DMS79 (cell line): ENCODE measurements at places on chromosomes 1 and 21.

DNA sequence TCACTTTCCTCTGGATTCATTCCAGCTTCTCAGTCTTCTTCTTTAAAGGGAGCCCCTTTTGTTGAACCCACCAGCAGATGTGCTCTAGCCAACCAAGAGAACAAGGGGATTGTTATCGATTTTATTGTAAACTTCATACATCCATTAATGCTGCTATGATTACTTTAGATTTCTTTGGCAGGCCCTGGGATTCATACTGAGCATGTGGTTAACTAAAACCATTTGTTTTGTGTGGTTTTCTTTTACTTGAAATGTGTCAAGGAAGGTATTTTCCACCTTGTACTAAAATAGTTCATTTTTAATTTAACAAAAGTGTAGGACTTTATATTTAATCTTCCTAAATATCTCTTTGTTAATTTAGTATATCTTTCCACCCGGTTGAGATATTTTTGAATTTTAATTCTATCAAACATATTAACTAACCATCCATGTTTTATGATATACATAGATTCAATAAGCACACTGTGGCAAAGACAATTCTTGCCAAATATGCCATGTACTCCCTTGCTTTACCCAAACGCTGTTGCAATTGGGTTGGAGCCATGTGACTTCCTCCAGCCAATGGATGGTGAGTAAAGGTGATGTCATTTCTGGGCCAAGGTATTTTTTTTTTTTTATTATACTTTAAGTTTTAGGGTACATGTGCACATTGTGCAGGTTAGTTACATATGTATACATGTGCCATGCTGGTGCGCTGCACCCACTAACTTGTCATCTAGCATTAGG is 74.2 kb upstream of the LRRC8D start:
- DNase-seq = no peak

- peak; percentile 62 for DNase-seq
Observed at GRCh38 chr1:232630047-232630893, at the start of gene SIPA1L2. SIPA1L2 (minus strand) TSS chr1:232630133; CDS start chr1:232515339, 114,794 bp downstream.

GRCh38 chr1:87336623-87337067 is 8.0 kb downstream of the LMO4 start:
- no peak for DNase-seq

DNA sequence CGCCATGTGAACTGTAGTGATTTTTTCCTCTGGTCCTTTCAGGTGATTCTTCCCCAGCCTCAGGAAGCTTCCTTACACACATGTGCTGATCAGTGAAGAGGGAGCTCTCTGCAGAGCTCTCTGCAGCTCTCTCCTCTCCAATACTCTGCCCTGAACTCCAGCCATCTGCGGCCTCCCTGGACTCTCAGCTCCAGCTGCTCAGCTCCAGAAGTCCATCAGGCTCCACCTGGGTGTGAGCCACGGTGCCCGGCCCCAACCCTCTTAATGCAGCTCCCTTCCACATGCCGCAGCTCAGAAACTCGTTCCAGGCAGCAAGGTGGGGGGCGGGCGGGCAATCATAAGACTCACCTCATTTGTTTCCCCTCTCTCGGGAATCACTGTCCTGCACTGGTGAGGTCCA is 30.9 kb upstream of the RPL11 start:
- no peak for DNase-seq

DNA sequence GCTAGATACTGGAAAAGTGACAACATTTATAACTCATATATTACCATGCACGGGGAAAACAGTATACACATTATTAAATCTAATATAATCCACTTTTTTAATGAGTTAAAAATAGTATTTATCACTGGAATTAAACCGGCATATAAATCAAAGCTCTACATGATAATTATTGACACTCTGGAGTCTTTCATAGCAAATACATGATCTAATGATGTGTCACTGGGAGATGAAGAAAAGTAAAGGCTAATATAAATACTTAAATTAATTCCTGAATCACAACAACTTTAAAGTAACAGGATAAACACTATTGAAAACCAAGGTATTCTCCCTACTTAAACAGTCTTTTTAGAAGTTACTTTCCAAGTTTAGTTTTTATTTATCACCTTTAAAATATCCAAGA is 52.4 kb upstream of the ASPM start:
- DNase-seq = no peak

DNA sequence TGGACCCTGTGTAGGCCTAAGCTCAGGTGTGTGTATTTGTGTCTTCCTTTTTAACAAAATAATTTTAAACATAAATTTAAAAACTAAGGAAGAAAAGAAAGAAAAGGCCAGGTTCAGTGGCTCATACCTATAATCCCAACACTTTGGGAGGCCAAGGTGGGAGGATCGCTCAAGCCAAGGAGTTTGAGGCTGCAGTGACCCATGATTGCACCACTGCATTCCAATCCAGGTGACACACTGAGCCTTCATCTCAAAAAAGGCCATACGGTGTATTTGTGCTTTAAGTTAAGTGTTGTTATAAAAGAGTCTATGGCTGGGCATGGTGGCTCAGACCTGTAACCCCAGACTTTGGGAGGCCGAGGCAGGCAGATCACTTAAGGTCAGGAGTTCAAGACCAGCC is 8.3 kb downstream of the RAB3B start:
- no peak for DNase-seq

DNA sequence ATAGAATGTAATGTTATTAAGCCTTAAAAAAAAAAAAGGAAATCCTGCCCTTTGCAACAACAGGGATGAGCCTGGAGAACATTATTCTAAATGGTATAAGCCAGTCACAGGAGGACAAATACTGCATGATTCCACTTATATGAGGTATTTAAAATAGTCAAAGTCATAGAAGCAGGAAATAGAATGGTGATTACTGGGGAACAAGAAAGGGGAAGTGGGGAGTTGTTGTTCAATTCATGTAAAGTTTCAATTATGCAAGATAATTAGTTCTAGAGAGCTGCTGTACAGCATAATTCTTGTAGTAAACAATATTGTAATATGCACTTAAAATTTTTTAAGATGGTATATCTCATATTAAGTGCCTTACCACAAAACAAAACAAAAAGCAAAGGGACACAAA is 13.2 kb downstream of the FCER1A start:
- no peak for DNase-seq

- DNase-seq = no peak
Observed at GRCh38 chr1:38241594-38242334, 195.2 kb upstream of the POU3F1 start.

GRCh38 chr1:3482378-3482849 is 27.9 kb downstream of the ARHGEF16 start:
- DNase-seq = no peak

DNA sequence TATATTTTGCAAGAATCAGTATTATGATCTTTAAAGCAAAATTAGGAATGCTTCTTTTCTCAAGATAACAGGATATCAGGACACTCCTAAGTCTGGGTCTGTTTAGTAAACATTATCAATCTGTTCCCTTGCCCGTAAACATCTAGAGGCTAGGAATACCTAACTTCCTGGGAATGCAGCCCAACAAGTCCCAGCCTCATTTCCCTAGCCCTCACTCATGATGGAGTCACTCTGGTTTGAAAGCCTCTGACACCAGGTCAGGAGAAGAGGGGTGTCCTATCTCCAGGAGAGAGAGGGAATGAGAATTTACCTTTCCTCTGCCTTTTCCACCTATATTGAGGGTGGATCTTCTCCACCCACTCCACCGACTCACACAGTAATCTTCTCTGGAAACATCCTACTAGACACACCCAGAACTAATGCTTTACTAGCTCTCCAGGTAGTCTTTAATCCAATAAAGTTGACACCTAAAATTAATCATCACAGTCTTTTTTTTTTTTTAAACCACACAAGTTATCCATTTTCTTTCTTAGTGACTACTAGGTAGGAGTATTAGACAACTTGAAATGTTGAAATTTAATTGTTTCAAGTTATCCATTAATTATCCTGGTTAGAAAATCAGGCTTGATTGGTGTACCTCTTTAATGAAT is 659.3 kb downstream of the USP25 start:
- no peak for DNase-seq

DNA sequence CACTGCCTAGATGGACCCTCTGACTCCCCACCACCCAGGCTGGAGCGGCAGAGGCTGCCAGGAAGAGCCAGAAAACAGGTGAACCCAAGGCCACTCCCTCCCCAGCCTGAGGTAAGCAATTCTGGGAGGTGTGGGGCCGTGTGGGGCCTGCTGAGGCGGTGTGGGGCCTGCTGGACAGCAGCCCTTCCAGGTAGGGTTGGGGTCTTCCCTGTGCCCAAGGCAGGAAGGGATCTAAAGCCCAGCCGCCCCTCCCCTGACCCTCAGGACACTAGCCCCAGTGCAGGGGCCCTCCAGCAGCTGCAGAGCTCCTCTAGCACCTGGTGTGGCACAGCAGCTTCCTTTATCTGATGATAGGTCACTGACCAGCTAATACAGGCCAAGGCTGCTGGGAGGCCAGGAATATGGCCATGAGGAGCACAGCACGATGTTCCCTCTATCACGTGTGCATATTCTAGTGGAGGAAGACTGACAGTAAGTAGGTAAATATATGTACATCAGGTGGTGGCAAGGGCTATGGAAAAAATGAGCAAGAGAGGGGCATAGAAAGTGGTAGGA is 86.9 kb downstream of the IER5 start:
- DNase-seq = no peak

DNA sequence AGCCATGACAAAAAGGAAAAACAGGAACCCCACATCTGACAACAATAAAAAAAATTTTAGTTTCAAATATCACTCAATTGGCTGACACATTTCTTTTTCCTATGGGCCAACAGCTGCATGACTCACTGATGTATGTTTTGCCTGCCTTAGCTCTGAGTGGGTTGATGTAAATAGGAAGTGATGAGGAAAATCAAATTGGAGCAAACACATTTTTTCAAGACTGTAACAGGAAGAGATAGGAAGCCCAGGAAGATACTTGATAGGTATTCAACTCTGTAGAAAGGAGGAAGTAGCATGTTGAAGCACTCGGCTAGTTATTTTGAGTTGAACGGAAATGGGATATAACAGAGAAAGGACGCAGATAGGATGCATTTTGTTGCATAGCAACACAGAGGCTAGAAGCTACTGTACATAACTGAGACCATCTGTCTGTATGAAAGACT is 168.0 kb upstream of the NR5A2 start:
- no peak for DNase-seq

GRCh38 chr1:35947547-35947946 is 16.6 kb downstream of the AGO3 start:
- no peak for DNase-seq

DNA sequence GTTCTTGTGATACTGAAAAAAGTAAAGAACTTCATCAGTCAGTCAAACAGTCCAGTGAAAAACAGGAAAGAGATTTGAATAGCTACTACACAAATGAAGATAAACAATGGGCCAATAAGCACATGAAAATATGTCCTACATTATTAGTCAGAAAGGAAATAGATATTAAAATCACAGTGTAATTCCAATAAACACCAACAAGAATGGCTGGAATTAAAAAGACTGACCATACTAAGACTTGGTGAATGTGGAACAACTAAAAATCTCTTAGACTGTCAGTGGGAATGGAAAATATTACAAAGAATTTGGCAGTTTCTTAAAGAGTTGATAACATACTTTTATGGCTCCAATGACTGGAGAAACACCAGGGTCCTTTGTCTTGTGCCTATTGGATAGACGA is 241.8 kb upstream of the USP24 start:
- DNase-seq = no peak

DNA sequence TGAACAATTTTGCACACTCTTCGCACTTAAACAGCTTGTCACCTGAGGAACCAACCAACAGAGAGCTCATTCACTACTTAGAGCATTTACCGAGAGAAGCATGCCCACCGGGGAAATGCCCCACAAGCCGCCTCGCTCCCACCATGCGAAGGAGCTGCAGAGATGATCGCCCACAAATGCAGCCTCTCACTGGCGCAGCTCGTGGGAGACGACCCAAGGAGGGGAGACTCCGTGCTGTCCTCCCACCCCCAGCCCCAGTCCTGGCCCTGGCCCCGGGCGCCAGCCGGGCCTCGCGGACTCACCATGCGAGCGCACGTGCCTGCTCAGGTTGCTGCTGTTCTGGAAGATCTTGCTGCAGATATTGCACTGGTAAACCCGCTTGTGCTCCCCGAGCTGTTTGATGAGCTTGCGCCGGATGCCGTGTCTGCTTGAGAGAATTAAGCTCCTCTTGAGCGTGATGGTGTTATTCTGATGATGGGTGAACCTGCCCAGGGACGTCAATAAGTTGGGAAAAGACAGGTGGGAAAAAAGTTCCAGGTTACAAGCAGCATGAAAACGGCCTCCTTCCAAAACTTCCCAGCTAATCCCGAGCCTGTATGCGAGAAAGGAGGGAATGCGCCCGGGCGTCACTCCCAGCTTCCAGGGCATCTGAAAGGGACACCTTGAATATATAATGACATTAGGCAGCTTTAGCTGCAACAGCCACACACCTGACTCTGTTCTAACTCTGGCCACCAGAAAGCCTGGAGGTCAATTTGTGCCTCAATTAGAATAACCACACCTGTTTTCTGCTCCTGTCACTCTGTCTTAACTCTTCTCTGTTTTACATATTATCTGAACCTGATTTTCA is 42.8 kb downstream of the PRDM15 start:
- no peak for DNase-seq

DNA sequence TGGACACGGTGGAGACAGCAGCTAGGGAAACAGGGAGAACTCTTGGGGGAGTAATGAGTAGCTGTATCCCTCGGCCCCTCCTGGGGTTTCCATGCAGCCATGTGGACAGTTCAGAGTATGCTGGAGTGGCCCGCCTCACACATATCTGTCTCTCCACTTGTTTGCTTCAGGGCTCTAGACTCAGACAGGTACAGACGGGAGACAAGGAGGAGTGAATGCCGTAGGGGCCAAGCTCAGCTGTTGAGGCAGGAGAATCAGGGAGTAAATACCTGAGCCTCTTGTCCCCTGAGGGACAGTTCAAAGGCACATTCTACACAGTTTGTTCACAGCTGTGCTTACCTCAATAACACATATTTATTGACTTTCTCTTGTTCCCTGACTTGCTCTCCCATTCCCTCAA is 7.7 kb upstream of the PTGFRN start:
- no peak for DNase-seq

DNA sequence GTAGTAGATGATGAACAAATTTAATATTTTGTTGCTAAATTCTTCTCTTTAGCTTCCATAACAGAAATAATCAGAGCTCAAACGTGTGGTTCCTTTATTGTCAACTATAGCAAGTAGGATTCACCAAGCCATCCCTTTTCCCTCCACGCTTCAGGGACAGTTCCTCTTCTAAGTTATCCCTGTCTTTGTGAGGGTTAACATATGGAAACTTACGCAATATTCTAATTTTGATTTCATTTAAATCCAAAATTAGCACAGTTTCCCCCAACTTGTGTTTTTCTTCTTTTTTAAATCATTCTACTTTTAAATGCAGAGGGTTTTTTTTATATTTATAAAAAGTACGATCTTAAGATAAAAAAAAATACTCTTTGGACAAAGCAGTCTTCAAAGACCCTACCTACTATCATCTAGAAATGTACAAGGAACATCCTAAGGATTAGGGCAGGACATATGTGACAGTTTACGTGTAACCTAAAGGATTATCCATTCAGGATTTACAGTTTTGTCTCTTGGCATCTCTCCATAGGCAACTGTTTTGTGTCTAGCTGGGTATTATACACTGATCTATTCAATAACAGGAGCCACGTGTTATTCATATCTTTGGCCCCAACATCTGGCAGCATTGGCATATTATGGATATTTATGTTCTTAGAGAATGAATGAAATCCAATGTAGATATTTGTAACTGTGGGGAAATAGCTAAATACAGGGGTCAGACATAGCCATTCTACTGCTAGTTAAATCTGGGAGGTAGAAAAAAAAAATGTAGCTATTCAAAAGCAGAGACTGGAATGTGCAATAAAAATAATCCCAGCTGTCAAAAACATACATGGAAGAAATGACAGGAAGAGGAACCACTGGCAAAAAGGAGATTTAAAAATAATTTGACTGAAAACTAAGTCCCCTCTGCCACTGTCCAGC is 272.9 kb downstream of the NEGR1 start:
- no peak for DNase-seq
